ENCODE measurements at places on chromosomes 4 and X. TPM values are rescaled to one million over a fixed set of nuclear protein-coding genes. Genes with fewer than 3 reads are reported as not detected.

OPN1MW3 gene
- total RNA-seq: not detected

SMAD1 gene
- 4.7 TPM for total RNA-seq

STBD1 gene
- 1.2 TPM for total RNA-seq

PCYT1B gene
- 0.09 TPM for total RNA-seq

COL25A1 gene
- not detected for total RNA-seq

SLITRK4 gene
- total RNA-seq: not detected

FLNA gene
- total RNA-seq: 1,271 TPM

S100G gene
- total RNA-seq: not detected

GPRIN3 gene
- 42.3 TPM for total RNA-seq

TBC1D8B gene
- total RNA-seq: 0.32 TPM

PITX2 gene
- total RNA-seq: not detected

CENPE gene
- 47.6 TPM for total RNA-seq

MRPL1 gene
- total RNA-seq: 36.5 TPM

RNF128 gene
- not detected for total RNA-seq
